ENCODE measurements at places on chromosomes 1 and 21.

- no peak for DNase-seq
These were observed 103.5 kb downstream of the RPE65 start for GRCh38 chr1:68346188-68346808.

DNA sequence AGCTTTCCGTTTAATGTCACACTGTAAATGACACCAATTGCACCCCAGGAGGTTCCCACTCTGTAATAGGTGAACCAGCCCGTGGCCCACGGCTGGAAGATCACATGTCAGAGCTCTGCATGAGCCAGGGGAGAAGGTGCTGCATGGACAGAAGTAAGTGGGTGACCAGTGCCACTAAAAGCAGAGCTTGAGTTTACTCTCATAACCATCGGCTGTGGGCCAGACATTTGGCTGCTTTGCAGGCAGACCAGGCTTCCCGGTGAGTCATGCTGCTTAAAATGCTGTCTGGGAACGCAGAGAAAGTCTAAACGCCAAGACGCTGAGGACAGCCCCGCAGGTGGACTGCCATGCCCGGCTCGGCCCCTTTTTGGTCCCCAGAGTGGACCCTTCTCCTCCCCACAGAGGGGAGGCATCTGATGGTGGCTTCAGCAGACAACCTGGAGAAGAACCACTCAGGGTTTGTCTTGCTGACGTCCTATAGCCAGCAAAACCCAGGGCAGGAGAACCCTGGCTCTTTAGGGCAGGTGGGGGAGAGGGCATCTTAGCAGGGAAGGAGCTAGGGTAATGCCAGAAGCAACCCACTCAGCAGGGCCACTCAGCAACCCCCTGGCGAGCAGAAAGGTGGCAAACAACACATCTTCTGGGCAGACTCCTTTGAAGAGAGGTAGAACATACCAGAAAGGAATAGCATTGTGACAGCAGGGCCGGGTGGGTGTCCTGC lies 7.3 kb downstream of the KIAA2013 start:
- DNase-seq = no peak

DNA sequence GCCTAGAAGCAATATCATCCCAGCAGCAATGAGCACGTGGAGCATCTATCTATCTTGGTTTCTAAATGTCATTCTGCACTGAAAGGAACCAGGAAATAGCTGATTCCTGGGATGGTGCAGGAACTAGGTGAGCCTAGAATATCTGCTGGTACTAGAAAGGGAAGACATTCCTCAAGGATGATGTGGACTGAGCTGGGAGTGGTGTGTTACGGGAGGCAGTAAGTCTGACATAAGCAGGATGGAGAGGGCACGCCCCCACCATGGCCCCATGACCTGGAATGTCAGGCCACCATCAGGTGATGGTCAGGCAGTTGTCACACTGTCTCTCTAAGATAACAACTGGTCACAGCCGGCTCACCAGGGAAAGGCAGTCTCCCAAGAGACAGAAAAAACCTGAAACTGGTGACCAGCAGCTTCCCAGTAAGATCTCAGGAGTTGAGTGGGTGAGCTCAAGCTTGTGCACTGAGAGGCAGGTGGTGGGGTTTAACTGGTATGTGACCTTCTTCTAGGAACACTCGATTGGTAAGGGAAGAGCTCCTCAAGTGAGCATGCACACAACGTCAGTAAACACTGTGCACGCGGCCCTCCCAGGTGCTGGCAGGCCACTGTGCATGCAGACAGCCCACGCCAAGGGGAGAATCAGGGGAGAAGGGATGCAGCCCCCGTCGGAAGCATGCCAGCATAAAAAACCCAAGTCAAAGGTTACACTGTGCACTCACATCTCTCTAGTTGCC lies 148.7 kb downstream of the ADSS2 start:
- no peak for DNase-seq

- DNase-seq = no peak
These were observed 105.3 kb upstream of the IFFO2 start for GRCh38 chr1:19061798-19062197.

DNA sequence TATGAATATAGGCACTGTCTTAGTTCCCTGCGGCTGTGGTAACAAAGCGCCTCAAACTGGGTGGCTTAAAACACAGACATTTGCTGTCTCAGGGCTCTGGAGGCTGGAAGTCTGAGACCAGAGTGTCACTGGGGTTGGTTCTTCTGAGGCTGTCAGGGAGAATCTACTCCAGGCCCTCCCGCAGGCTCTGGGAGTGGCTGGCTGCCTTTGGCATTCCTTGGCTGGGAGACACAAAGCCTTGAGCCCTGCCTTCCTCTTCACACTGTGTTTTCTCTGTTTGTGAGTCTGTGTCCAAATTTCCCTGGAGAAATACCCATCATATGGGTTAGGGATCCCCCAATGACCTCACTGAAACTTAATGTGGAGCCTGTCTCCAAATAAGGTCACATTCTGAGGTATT lies 38.5 kb downstream of the B3GALT5 start:
- DNase-seq = no peak

All from suprapubic skin (tissue), 4 donors.